A549 treated with Mapracorat at 1 μM for 4 hours (cell line): ENCODE measurements at places on chromosomes 6 and 20. TPM values are rescaled to one million over a fixed set of nuclear protein-coding genes. Genes with fewer than 3 reads are reported as not detected.

Gene SNX9
- total RNA-seq, result 21.9 to 26.7 TPM (median 23.0 TPM) in 5 replicates

Gene TPD52L1
- 47.3 to 52.0 TPM (median 47.9 TPM) in 5 replicates for total RNA-seq

Gene AFDN
- 13.0 to 21.4 TPM (median 18.3 TPM) in 5 replicates for total RNA-seq

Gene VIP
- total RNA-seq, result not detected in 5 replicates

Gene HLA-DRB5
- total RNA-seq, result not detected in 5 replicates

Gene SMLR1
- not detected in 5 replicates for total RNA-seq

Gene ZDHHC14
- total RNA-seq, result 1.7 to 3.3 TPM (median 2.8 TPM) in 5 replicates
